Stimulated activated CD4-positive, alpha-beta T cell treated with anti-CD3 and anti-CD28 coated beads, Interleukin-1b, Interleukin-23, amount 100 ng/mL, for 24 hours (primary cell): ENCODE measurements at places on chromosomes 16 and 17.

DNA sequence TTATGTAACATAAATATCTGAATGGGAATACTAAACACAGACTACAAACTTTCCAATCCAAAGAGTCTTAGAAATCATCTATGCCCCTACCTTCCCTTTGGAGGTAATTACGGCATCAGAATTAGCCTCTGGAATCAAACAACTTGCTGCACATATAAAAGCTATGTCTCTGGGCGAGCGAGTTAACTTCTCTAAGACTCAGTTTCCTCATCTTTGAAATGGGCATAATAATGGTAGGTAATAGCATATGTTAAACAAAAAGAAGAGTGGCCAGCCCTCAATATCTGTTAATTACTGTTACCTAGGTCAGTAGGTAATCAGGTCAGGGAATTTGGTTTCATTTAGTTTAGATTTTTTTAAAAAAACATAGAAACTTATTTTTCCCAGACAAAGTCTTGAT, 153.5 kb downstream of the TOX3 start:
- no peak for DNase-seq

GRCh38 chr17:76077584-76078110, 1.3 kb upstream of the ZACN start:
- no peak for DNase-seq

- DNase-seq: no peak
Observed at GRCh38 chr16:78244131-78244895, 144.9 kb downstream of the WWOX start.

- DNase-seq: no peak
Observed at GRCh38 chr16:56343661-56344517, 81.5 kb downstream of the AMFR start.

GRCh38 chr16:11470676-11471415, 115.9 kb downstream of the LITAF start:
- DNase-seq: no peak
